ENCODE measurements at places on chromosomes 6 and 20. TPM values are rescaled to one million over a fixed set of nuclear protein-coding genes. Genes with fewer than 3 reads are reported as not detected.

DNA sequence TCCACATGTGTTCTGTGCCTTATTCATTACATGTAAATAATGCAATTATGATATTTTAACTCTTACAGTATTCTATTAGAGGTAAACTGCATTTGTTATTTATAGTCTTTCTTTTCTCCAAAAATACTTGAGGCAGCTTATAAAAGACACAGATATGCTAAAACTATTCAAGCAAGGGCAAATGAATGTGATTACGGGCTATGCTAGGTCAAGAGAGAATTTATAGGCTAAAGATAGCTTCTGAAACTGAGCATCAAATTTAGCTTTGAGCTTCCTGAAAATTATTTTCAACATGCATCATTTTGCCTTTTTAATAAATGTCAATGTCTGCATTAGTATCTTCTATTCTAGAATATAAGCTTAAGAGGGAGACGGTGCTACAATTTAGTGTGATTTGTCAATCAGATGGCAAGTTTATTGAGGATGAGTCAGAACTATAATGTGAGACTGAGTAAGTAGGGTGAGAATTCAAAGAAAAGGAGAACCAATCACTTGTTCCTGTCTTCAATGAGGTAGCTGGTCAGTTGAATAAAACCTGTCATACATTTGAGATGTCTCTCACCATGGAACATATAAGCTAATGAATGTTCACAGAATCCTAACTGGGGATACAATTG is 669.4 kb upstream of the CITED2 start:
- no peaks in the 10 kb centered on the region for H3K36me3 ChIP-seq
- DNase-seq, result no peak
- no peak overlapping the region for H3K4me3 ChIP-seq
- H3K27ac ChIP-seq, result no peak overlapping the region
- H3K27me3 ChIP-seq, result peaks cover 2% of the 10 kb centered on the region

DNA sequence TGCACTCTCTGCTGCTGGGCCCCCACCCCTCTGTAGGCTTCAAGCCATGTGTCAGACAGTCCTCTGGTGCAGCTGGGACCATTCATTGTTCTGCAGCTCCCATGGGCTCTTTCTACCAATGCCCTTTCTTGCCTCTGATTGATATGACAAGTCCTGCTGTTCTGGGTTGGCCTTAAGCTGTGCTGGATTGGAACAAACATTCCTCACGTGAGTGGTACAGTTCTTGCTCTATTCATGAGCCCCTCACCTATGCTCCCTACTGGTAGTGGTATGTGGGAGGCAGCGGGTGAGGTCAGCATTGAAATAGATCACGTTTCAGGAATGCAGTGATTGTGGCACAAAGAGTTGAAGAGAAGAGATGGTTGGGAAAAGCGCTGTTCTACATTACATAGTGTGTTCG is 48.8 kb upstream of the RALY start:
- H3K36me3 ChIP-seq, result peaks cover 2% of the 10 kb centered on the region
- DNase-seq, result no peak
- H3K4me3 ChIP-seq, result no peak overlapping the region

- H3K27ac ChIP-seq, result no peak overlapping the region
- H3K36me3 ChIP-seq, result no peaks in the 10 kb centered on the region
- no peak overlapping the region for H3K4me3 ChIP-seq
- H3K4me1 ChIP-seq, result no peaks in the 10 kb centered on the region
- no peak for DNase-seq
- H3K27me3 ChIP-seq, result no peaks in the 10 kb centered on the region
Observed at GRCh38 chr6:121607721-121608120, 172.3 kb downstream of the GJA1 start.

SLC4A11 gene
- total RNA-seq, result 1.1 TPM

TBC1D32 gene
- total RNA-seq, result 4.6 TPM

DTNBP1 gene
- total RNA-seq, result 22.9 TPM

FOXA2 gene
- total RNA-seq, result not detected

AGER gene
- total RNA-seq, result 16.5 TPM
